ENCODE measurements at places on chromosomes 7 and 10.

GRCh38 chr7:74544706-74545469 lies 91.2 kb downstream of the GTF2IRD1 start:
- no peak for DNase-seq

GRCh38 chr7:50775836-50776235 lies 6.9 kb downstream of the GRB10 start:
- DNase-seq: no peak

DNA sequence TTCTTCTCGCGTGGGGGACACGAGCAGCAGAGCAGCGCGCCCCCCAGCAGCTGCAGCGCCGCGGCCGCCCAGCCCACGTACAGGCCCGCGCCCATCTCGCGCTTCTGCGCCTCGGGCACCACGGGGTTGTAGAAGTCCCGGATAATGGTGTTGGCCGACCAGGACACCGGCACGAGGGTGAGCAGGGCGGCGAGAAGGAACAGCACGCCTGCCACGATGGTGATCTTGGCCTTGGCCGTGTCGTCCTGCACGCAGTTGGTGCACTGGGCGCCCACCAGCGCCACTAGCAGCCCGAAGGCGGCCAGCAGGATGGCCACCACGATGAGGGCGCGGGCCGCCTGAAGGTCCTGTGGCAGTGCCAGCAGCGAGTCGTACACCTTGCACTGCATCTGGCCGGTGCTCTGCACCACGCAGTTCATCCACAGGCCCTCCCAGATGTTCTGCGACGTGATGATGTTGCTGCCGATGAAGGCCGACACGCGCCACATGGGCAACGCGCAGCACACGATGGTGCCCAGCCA lies 529 bp downstream of the CLDN3 start:
- no peak for DNase-seq

DNA sequence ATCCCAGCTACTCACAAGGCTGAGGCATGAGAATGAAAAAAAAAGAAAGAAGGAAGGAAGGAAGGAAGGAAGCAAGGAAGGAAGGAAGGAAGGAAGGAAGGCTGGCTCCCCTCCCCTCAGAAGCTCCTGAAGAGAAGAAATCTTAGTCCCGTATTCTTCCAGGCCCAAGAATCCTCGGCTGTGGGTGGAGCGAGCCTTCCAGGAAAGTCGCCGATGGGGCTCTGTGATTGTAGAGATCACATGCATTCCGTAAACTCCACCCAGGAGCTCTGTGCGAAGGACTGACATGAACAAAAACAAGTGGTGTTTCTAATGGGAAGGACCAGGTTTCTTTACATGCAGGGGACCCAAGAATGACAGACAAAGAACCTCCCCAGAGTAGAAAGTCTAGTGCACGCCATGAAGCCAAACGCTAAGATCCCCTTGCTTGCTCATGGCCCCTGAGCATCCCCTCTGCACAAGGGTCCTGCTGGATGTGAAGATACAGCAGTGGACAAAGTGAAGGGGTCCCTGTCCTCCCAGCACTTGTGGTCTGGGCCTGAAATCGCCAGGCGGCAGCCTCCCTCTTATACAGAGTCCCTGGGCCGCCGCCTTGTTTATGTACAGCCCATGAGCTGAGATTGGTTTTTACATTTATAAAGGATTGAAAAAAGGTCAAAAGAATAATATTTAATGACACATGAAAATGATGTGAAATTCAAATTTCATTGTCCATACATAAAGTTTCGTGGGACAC lies 25.2 kb downstream of the CNPY1 start:
- DNase-seq: no peak

DNA sequence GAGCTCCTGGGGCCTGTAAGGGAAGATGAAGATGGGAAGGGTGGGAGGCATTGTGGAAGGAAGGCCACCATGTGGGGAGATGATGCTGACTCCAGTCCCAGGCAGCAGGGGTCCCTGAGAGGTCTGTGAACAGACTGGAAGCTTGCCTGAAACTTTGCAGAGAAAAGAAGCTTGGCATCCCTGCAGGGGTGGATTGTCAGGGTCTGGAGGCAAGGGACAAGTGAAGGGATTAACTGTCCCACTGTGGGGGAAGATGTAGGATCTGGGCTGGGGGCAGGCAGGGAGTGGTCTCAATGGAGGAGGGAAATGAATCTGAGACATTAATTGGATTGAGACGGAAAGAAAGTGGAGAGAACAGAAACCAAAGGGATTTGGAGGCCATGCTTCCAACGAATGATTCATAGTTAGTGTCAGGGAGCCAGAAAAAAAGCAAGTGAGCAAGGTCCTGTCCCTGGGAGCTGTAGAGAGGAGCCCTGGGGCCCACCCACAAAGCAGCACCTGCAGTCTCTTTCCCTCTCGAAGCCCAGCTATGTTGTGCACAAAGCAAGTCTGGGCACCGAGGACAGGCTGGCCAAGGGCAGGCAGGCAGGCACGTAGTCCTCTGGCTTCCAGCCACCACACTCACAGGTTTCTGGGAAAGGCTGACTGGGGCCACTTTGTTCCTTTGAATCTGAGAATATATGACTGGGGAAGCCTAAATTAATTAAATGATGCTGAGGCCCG lies 4.7 kb upstream of the SLC18A3 start:
- no peak for DNase-seq

DNA sequence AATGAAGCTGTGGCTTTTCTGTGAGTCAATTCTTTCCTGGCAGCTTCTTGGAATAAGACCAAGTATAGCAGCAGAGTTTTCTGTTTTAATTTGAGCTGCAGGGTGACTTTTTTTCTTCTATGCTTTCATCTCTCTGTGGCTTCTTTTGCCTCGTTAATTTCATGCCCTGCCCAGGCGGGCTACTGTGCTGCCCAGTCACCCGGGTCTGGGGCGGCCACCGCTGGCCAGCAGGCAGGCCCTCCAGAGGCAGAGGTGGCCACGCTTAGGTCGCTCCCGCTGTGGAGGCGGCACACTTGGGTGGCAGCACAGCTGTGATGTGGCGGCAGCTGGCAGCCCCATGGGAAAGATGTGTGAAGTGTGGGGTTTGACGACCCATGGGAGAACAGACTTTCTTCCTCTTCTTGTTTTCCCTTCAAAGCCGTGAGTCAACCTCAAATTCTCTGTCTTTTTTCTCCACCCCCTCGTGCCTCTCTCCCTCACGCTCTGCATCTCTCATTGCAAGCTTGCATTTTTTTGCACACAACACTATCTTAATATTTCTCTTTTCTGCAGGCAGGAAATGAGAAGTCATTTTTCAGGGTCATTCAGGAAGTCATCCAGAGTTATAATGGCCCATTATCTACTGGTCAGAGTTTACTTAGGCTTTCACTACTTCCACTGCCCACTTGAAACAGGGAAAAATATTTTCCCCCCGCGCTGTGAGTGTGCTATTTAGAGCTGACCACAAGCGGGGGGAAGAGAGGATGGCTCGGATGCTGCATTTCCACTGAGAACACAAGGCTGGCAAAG lies 67.8 kb downstream of the EGFR start:
- no peak for DNase-seq

GRCh38 chr10:114310346-114310745 lies 71.3 kb downstream of the VWA2 start:
- DNase-seq: no peak

- no peak for DNase-seq
These were observed 258.0 kb upstream of the KCND2 start for GRCh38 chr7:120014925-120015465.

- no peak for DNase-seq
These were observed 2.4 kb downstream of the ZMYND11 start for GRCh38 chr10:137606-138005.

DNA sequence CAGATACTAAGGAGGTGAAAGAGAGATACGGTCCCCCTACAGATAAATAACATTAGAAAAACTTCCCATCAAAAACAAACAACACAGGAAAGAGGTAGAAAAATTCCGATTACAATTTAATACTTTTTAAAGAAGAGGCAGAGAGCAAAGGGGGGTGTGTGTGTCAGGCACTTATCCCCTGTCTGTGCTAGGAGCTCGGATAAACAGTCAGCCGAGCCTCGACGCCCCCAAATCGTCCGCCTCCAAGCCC lies 3.6 kb downstream of the PAX2 start:
- no peak for DNase-seq

DNA sequence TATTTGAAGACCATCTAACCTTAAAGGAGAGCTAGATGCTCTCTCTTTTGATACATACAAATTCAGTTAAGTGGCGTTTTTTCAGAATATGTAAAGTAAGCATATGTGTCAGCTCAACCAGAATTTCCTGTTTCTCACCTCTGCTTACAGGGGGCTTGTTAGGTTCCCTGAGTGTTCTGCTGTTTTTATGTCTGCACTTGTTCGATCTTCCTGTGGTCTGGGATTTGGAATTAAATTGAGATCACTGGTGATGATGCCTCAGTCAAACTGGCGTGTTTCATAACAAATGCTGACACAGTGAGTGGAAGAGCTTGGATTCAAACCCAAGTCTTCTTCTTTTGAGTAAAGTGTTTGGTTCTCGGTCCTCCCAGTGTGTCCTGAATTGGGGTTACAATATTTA lies 348.3 kb upstream of the AKR1E2 start:
- DNase-seq: no peak

DNA sequence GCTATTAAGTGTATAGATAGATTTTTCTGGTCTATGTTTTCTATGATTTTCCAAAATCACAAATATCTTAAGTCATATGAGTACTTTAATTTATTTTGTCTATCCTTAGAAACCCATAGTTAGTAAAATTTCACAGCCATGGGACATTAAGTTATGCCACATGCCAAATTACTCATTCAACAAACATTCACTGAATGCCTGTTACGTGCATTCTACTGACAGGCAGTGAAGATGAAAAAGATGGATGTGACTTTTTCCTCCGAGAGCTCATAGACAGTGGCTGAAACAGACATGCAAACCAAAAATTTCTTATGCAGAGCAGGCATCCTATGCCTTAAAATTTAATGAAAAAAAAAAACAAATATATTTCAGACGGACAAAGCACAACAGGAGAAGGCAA lies 84.9 kb downstream of the CHRM2 start:
- DNase-seq: peak; percentile 22

- no peak for DNase-seq
These were observed 80.3 kb downstream of the EBF3 start for GRCh38 chr10:129883626-129884397.

GRCh38 chr7:24440892-24441291 lies 132.4 kb upstream of the PALS2 start:
- no peak for DNase-seq

DNA sequence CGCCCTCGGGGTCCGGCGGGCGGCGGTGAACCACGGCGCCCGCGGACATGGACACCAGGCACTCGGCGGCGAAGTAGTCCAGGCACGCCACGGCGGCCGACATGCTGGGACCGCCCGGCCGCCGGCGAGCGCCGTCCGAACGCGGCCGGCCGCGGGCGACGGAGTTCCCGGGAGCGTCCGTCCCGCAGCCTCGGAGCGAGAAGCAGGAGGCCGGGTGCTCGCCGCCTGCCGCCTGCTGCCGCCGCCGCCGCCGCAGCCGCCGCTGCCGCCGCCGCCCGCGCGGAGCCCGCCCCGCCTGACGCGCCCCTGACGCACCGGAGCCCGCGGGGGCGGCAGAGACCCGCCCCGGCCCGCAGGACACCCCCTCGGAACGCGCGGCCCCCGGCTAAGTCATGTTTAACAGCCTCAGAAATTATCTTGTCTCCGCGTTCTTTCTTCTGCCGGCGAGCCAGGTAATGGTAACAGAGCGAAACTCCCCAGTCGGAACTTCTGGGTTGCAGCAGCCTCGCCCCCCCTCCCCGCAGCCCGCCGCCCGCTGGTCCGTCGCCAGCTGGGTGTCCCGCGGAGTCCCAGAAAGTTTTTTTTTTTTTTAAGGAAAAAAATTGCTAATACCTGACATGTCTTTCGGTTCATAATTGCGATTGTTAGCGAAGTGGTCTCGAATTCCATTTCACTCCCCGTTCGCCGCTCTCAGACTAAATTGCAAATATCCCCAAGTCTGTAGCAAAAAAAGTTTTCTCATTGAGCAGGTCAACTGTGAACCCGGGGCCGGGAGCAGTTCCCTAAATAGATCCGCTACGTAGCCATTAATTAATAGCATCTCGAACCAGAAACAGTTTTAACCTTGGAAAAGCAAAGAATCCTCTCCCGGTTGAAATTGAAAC lies at the start of gene KLF14:
Gene KLF14, minus strand, starts transcription at position 277 of the 884 bp plus-strand sequence. Its CDS starts 174 bp downstream, at position 103.
- DNase-seq: no peak

DNA sequence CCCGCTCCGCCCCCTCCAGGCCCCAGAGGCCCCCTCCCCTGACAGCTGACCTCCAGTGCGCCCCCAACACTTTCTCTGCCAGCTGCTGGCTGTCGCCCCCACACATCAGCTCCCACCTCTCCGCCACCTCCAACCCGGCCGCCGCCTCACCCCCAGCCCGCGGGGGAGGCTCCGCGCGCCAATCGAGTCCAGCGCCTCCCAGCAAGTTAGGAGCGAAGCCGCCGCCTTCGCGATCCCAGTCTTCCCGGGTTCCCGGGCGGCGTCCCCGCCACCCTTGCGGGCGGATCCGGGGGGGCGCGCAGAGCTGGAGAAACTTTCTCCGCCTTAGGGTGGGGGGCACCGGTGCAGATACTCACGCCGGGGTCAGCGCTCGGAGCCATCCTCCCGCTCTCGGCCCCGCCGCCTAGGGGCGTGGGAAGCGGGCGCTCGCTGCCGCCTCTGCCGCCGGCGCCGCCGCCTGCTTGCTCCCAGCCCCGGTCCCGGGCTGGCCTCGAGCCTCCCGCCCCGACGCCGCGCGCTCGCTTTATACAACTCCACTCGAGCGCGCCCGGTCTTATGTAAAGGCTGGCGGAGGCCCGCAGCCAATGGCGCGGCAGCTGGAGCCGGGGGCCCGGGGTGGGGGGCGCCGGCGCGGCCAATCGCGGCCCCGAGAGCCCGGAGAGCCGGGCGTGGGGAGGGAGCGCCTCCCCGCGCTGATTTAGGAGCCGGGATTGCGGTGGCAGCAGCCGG lies at the start of gene CRTAC1:
Gene CRTAC1, minus strand, starts transcription at position 529 of the 729 bp plus-strand sequence. Its CDS starts 149 bp downstream, at position 380.
- no peak for DNase-seq

- no peak for DNase-seq
These were observed 97.7 kb upstream of the CDK6 start for GRCh38 chr7:92934096-92934495.

GRCh38 chr7:3495954-3496353 lies 194.9 kb downstream of the SDK1 start:
- DNase-seq: no peak

DNA sequence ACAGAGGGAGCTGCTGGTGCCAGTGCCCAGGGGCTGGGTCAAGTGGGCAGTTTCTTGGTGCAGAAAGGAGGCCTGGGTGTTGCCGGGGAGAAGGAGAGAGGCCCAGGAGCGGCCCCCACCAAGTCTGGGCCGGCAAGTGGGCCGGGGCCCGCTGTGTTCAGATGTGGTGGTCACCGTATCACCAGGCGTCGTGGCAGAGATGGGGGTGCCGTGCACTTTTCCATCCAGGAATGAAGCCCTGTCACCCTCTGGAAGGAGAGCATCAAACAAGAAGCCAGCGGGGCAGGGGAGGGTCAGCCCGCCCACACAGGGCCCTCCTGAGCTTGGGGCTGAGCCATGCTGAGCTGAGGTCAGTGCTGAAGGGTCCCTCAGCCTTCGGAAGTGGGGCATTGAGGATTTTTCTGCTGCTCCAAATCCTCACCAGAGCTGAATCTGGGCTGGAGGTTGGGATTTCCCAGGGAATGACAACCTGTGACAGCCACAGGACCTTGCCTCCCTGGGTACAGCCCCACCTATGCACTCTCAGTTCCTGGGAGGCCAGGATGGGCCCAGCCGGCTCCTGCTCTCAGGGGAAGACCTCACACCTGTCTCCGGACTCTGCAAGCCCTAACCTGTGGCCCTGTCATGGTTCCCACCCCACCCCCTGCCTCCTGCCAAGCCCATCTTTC lies 27.9 kb upstream of the INPP5A start:
- no peak for DNase-seq
